ENCODE measurements at places on chromosomes 2 and 18.

- DNase-seq = no peak
Measured at GRCh38 chr2:235170016-235170415, 218.2 kb downstream of the SH3BP4 start.

- DNase-seq = no peak
Measured at GRCh38 chr2:55490554-55490953, 29.0 kb upstream of the CFAP36 start.

DNA sequence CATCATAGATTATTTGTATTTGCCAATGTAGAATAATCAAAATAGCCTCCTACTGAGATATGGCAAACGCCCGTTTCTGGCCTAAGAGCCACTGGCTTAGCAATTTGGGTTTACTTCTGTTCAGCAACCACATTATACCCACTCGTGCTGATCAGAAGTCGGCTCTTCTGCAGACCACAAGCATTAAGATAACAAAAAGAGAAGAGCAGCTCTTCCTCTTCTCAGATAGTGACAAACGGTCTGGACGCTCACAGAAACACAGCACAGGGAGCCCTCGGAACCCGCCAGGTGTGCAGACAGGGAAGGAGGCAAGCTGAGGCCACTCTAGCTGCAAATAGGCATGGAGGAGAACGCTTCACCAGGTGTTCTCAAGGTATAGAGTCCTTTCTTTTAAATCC is 164.0 kb downstream of the HDAC4 start:
- no peak for DNase-seq

GRCh38 chr2:136422512-136422911 is 304.6 kb upstream of the CXCR4 start:
- no peak for DNase-seq

DNA sequence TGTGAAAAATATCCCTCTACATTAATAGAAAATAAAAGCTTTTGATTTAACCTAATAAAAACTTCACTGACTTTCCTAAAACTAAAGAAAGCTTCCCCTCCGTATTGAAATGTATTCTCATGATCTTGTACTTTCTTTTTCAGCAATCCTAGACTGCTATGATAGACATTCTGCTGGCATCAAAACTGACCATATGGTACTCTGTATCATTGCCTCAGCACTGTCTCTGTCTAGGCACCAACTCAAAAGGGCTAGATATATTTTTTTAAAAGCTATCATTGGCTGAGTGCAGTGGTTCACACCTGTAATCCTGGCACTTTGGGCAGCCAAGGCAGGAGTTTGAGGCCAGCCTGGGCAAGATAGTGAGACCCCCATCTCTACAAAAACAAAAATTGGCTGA is 32.9 kb downstream of the CDKL4 start:
- no peak for DNase-seq

DNA sequence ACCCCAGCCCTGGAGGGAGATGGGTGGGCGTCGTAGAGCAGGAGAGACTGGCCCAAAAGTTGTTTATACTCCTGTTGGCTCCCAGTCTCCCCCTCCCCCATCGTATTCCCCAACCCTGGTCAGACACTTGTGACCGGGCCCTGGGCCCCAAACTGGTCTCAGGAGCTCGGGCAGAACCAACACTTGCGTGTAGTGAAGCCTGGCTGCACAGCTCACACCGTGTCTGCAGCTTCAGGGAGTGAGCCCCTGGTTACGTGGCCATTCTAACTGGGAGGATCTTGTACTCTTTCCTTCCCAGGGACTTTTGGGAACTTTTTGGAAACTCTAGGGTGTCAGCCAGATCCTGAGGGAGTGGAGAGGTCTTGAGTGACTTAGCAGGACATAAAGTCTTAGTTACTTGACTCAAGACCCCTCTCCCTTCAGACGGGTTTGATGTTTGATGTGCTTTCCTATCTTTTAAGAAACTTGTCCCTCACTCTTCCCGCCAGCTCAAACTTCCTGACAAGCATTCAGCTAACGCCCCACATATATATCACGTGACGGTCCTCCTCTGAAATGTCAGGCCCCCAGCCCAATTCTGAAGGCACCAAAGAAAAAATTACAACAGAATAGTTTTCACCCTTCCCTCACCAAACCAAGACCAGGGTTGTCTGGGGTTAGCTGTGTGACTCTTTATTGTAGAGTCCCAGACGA is 2.3 kb downstream of the PKDCC start:
- no peak for DNase-seq

- no peak for DNase-seq
Measured at GRCh38 chr2:161710131-161710915, 86.1 kb downstream of the SLC4A10 start.

- DNase-seq = no peak
Measured at GRCh38 chr2:199057936-199058335, 399.8 kb downstream of the SATB2 start.

DNA sequence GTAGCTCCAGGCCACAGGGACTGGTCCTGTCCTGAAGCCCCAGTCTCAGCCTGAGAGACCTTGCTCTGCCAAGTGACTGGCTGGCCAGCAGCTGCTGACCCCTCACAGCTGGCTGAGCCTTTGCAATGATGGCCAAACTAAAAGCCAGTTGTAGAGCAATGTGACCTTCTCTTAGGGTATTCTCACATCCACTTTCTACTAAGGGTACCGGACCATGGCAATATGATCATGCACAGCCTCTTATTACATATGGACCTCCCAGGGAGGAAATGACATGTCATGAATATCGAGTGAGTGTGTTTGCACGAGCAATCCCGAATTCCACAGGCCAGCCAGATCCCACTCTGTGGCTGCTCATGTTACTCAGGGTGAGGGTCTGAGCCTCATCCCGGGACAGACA is 213.9 kb downstream of the VAPA start:
- DNase-seq = no peak

GRCh38 chr2:138373993-138374408 is 127.6 kb upstream of the SPOPL start:
- no peak for DNase-seq

- DNase-seq = no peak
Measured at GRCh38 chr2:61463769-61464475, 7.0 kb downstream of the USP34 start.

- DNase-seq = no peak
Measured at GRCh38 chr2:30914456-30914855, 107.2 kb upstream of the CAPN13 start.

- DNase-seq = no peak
Measured at GRCh38 chr2:131029812-131030211, 63.4 kb downstream of the FAM168B start.

Measured in activated gamma-delta T cell (primary cell).